Activated CD8-positive, alpha-beta memory T cell treated with anti-CD3 and anti-CD28 coated beads for 1 hour (primary cell): ENCODE measurements at places on chromosomes 11 and 22.

DNA sequence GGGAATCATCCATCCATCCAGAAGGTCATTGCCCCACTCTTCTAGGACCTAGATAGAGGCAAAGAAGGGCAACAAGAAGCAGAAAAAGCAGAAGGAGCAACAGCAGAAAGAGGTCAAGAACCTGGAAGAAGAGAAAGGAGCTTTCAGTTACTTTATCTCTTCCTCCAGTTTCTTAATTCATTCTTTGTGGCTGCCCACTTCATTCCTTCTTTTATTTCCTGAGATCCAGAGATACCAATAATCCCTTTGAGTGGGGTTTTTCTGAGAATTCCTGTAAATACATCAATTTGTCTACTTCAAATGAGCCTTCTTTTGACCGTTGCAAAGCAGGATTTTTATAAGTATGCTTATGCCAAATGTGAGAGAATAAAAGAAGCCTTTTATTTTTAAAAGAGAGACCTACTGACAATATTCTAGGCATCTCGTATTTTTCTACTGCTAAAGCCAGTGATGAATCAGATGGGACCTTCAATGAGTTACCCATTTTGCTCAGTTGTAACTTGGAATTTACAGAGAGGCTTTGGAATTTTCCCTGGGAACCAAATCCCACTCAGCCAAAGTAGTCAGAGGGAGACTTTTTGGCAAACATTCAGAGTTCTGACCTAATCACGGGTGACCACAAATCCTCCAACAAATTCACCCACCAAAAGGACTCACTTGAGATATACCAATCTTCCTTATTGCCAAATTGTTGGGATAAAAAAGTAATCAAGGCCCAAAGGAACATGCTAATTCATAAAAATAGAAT, 54.9 kb downstream of the ZC3H12C start:
- no peak for DNase-seq

DNA sequence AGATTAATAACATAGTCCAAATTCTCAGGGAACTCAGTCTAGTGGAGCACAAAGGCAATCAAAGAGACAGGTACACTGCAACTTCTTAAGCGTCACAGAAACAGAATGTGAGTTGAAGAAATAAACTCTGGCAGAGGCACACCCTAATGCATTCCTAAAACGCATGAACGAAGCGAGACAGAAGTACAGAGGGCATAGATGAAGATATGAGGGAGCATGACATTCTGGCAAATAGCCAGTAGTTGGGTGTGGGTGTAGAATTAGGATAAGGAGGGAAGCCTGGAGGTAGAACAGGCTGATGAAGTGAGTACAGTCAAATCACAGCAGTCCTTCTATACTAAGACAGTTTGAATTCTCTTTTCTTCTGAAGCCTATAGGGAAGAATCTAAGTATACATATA, 838.7 kb upstream of the API5 start:
- no peak for DNase-seq

GRCh38 chr11:10978198-10978597, 120.3 kb upstream of the ZBED5 start:
- no peak for DNase-seq

DNA sequence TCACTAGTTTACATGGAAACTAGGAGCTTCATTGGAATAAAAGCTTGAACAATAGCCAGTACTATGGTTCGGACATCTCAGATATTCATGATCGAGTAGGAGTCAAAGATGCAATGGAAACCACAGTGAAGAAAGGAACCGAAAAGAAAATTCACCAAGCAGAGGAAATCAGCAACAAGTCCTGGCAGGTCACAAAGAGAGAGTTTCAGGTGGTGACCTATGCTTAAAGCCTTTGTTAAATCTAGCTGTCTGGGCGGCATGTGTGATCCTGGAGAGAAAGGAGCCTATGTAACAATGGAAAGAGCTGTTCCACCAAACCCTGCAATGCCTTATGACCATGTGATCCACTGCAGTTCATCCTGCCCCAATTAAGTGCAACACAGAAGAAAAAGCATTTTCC, 68.9 kb upstream of the POU2AF2 start:
- DNase-seq: no peak

DNA sequence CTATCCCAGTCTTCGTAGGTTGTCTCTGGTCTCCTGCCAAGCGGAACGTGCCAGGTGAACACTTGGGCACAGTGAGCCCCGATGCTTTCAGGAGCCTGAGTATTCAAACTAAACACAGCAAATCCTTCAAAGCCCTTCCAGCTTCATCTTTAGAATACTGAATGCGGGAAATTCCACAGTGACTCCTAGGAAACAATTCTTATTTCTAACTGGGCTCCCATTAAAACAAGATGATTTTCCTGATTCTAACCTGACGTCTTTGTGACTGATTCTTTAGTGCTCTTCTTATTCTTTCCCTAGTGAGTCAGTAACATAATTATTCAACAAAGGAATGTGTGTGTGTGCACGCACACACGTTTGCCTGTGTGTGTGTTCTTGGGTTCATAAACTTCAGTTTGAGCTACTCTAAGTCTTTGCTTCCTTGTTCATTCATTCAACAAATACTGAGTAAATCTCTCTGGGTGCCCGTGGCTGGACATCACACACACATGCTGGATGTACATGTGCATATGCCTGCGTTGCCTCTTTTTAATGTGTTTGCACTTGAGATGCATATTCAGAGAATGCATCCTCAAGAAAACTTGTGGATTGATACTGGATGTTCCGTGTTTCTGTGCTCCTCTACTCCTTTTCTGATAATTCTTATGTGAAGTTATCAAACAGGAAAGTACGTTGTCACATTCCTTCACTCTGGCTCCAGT, 134.5 kb downstream of the WNT7B start:
- no peak for DNase-seq

DNA sequence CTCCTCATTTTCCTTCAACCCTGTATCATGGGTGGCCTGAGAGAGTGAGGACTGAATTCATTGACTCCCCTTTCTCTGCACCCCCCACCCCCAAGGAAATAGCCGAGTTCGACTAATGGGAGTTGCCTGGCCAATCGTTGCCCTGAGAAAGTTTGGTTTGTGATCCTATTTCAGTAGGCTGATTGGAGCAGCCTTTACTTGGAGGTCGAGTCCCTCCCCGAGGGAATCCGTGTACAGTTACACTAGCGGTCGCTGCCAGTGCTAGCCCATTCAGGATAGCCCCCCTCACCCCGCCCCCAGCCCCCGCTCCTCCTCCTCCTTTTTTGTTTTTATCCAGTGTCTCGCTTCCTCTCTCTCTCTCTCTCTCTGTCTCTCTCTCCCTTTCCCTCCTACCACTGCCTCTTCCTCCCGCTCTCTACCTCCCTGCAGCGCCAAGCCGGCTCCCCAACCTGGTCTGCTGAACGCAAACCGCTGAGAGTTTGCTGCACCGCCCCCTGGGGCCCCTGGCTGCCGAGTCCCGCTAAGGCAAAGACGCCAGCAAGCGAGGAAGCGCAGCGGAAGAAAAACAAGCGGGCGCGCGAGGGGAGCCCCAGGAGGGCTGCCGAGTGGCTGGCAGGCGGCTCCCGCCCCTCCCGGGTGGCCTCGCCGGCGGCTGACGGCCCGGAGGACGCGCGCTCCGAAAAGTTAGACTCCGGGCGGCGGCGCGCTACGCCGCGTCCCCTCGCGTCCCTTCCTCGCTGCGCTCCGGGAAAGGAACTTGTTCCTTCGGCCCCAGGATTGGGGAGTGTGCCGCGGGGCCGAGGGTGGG, at the start of gene GRAMD1B:
TSS of gene GRAMD1B (plus strand) at position 357 of the 808 bp plus-strand sequence. CDS start 524 bp downstream, outside the sequence.
- peak; percentile 54 for DNase-seq

DNA sequence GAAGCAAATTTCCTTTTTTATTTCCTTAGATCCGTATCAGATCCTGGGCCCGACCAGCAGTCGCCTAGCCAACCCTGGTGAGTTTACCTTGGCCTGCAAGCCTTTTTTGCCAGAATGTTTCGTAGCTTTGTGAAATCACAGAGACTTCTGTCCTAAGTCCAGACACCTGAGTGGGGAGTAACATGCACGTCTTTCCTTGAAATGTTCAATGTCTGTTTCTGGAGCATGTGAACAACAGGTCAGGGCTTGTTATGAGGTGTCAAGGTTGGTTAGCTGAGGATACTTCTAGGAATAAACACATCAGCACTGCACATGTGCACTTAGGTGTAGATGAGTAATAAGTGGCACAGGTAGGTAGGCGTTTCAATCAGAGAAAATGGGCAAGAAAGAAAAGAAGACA, 58.0 kb downstream of the KCNJ1 start:
- no peak for DNase-seq

- no peak for DNase-seq
These were observed 42.5 kb downstream of the LMO1 start for GRCh38 chr11:8221046-8221723.

DNA sequence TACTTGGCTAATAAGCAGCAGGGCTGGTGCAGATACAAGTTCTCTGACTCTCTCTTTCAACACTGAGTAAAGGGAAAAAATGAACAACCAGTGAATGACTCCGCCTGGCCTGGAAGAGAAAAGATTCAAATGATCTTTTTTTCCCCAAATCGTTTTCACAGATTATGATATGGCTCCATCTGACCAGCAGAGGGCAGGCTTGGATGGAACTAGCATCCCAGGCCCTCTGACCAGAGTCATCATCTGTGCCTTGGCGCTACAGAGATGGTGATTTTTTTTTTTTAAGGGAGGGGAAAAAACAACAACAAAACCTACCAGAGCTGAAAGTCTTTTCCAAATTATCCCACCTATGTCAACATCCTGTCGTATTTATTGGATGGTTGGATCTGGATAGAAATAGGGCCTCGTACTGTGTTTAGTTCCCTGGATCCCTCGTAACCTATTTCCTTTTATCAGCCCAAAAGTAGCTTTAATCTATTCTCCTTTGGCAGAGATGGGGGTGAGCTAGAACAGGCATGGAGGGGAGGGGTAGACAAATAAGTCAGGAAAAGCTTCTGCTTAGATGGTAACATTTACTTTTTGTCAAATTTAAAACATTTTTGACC, 69.7 kb downstream of the PRSS23 start:
- DNase-seq: no peak

GRCh38 chr11:69704508-69705253, 859 bp upstream of the FGF19 start:
- DNase-seq: no peak

- DNase-seq: no peak
These were observed 33.4 kb downstream of the MN1 start for GRCh38 chr22:27768027-27768653.

DNA sequence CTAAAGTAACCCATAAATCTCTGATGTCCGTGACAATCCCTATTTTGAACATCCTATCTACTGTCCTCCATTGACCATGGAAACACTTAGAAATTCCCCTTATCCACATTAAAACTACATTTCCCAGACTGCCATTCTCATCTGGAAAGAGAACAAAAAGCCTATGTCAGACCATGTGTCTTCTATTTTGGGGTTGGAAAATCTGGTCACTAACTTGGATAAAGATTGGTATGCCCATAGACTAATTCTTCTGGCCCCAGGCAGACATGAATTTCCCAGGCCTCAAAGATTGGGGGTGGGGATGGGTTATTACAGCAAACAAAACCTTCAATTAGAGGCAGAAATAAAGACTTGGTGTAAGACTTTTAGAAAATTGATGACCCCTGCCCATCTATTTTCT, 30.9 kb upstream of the CREB3L1 start:
- DNase-seq: no peak

DNA sequence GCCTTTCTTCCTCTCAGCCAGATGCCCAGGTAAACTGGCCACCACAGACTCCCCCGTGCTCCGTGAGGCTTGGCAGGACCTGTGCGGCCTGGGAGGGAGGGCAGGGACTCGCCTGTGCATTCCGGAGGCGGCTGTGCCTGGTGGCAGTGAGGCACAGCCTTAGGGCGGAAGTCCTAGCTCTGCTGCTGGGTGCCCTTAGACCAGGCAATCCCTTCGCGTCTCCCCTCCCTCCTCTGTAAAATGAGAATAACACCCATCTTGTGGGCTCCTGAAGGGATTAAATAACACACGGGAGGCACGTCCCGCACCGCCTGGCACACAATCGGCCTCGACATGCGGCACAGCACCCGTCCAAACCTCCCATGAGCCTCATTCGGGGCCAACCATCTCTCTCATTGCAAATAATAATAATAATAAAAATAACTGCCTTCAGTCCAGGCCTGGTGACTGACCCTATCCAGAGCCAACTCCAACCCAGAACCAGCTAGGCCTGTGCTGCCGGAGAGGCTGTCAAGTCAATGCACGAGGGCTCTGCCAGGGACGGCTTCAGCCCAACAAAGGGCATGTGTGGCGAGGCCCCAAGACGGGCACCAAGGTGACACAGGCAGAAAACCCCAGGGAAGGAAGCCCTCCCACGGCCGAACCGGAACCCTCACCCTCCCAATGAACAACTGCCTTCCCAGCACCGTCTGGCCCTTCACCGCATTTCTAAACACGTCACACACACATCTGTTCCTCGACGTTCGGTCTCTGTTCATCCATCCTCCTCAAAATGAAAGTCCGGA, 8.2 kb downstream of the LTO1 start:
- no peak for DNase-seq

GRCh38 chr11:65947603-65948125, 2.4 kb downstream of the TSGA10IP start:
- DNase-seq: no peak

DNA sequence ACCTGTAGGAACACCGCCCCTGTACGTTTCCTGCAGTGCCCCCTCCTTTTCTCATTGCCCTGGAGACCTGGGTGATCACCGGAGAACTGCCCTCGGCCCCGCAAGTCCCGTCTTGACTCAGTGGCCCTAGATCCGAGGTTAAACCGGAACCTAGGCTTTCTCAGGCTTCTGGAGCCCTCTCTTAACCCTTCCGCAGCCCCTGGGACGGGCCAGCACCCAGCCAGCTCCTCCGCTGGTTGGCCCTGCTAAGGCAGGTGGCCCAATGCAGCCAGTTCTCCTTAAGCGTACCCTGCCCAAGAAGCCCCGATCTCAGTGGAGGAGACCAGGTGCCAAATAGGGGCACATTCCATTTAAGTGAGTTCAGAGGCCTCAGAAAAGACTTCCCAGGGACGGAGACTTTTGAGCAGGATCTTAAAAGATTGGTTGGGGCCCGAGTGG, 776 bp downstream of the NLRX1 start:
- no peak for DNase-seq

DNA sequence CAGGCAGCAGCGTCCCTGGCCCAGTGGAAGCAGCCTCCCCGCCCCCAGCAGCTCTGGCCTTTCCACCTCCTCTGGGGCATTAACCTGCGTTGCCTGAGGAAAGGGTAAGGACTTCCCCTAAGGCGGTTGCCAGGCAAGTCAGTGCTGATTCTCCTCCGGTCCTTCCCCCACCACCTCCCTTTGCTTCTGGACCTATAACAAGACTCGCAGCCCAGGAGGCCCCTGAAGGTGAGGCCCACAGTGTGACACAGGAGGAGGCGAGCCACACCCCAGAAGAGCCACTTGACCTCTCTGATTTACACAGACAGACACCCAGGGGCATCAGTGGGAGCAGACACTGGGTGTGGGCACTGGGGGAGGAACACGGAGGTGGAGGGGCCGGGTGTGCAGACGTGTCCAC, 35.4 kb downstream of the ASCL2 start:
- DNase-seq: no peak
